T-helper 2 cell treated with Interferon-gamma antibody and Interleukin-4, amounts not matched to agents 5 μg/mL and 100 μg/mL, for 36 hours (primary cell): ENCODE measurements at places on chromosomes 3 and 15.

GRCh38 chr3:157914882-157915281 is 191.3 kb downstream of the SHOX2 start:
- no peak for DNase-seq

DNA sequence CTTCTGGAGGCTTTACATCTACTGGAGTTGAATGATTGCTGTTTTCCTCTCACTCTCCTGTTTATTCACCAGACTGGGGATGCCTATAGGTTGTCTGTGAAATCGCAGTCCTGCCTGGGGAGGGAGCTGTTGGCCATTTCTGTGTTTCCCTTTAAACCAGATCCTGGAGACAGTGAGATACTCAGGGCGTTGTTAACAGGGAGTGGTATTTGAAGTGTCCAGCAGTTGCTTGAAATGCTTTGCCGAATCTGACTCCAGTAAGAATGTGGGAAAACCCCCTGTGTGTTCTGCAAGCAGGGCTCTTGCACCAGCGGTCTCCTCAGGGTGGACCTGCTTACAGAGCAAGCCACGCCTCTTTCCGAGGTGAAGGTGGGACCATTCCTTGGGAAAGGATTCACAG is 4.3 kb upstream of the LRRK1 start:
- no peak for DNase-seq

- DNase-seq, result no peak
These were observed 615 bp downstream of the HES1 start for GRCh38 chr3:194136519-194137007.

- DNase-seq, result no peak
These were observed 295.1 kb downstream of the CHST2 start for GRCh38 chr3:143414571-143415253.

DNA sequence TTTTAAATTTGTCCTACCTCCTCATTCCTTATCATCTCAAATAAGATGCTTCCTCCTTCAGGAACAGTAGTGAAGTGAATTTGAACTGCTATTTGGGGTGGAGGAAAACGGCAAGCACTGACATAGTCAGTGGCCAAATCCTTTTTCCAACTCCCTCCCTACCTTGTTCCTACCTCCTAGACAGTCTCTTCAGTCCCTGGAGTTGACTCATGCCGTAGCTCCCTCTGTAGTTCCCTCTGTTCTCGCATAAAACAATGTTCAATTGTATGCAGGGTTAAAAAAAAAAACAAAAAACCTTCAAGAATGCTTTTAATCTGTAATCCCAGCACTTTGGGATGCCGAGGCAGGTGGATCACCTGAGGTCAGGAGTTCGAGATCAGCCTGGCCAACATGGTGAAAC is 1.4 kb downstream of the UBR1 start:
- no peak for DNase-seq

DNA sequence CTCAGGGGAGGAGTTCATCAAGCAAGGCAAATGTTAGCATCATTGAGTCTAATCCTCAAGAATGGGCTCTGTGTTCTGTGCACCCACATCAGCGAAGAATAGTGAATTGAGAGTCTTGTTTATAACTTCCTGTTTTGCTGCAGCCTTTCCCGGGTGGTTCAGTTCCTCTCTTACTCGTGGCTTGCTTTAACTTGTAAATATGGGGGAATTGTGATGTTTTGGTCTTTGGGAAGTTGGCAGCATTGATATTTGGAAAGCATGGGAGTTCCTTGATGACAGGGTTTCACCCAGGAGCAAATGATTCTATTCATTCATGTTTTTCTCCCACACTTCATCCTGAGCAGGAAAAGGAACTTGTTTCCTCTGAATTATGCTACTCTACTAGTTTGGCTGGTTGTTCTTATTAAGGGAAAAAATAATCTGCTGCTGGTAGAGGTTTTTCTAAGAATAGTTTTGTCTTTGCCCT is 40.4 kb downstream of the GPD1L start:
- no peak for DNase-seq

- DNase-seq, result no peak
These were observed 161.1 kb downstream of the CACNA2D3 start for GRCh38 chr3:54283470-54283869.

DNA sequence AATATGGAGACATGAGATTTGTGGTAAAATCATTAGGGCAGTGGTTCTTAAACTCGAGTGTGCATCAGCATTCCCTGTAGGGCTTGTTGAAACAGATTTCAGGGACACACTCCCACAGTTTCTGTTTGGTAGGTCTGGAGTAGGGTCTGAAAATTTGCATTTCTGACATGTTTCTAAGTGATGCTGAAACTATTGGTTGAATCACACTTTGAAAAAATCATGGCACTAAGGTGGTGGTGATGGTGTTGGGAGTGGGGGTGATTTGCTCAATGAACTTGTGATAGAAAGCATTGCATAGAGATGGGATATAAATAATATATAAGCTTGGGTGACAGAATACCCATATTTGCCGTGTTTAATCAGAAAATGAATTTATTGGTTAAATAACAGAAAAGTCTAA is 11.3 kb downstream of the MITF start:
- DNase-seq, result no peak

GRCh38 chr3:66441129-66441528 is 59.7 kb downstream of the LRIG1 start:
- no peak for DNase-seq

- DNase-seq, result no peak
These were observed 35.8 kb upstream of the CMTM7 start for GRCh38 chr3:32355751-32356291.

GRCh38 chr15:65048241-65048640 is 3.1 kb downstream of the SLC51B start:
- DNase-seq, result no peak

DNA sequence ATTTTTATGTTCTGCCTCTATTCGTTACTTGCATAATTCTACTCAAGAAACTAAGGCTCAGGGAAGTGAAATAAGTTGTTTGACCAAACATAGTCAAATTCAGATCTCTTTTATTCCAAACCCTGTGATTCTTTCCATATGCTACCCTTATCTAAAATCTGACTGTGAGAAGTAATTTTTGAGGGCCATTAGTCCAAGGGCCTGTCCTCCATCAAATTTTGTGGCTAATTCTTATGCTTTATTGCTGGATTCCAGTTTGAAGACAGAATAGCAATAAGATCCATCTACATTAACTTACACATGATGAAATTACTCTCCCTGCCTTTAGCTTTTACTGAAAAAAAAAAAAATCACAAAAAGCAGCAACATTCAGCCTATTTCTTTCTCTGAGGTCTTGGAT is 74.0 kb downstream of the ZIC1 start:
- no peak for DNase-seq

DNA sequence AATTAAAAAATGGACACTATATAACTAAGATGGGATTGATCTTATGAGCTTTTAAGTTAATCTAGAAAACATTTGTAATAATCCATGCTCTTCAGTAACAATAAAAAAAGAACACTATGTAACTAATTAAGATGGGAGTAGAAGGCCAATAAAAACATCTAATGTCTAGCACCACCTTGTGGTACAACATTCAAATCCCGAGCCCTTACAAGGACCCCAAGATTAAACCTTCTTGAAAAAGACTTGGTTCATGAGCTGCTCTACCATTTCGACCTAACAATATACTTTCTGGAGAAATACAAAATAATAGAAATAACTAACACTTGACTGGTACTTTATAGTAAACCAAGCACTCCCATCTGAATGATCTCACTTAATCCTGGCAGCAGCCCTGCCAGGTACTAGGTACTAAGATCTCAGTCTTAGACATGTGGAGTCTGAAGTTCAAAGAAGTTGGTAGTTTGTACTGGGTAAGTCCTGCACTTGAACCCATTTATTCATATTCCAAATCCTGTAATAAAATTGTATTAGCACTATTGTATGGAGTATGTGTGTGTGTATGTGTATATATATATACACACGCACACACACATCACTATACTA is 21.8 kb downstream of the METTL6 start:
- DNase-seq, result no peak

DNA sequence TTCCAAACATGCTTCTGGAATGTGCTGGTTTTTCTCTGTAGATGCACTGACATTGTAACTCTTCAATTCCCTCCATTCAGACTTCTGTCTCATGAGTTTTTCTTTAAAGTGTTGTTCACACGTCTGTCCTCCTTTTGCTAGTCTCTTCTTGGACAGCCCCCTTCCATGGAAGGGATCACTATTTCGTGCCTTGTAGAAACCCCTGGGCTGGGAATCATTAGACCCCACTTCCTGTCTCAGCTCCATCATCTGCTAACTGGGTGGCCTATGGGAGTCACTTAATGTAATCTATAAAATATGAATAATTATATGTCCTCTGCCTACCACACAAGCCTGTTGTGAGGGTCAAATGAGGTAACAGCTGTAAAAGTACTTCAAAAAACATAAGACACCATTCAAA is 110.6 kb downstream of the THSD4 start:
- no peak for DNase-seq

DNA sequence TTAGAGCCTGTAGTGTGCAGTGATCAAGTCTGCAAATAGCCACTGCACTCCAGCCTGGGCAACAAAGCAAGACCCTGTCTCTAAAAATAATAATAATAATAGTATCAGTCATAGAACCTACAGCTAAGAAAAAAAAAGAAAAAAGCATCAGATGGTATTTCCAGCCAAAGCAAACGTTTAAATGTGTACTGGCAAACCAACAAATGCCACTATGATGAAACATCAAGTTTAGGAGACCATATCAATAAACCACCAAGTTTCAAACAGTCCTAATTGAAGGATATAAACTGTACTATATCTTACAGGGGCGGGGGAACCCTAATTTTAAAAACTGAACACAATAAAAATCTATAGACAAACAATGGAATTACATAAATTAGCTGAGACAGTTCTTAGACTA is 6.4 kb downstream of the UBP1 start:
- DNase-seq, result no peak

DNA sequence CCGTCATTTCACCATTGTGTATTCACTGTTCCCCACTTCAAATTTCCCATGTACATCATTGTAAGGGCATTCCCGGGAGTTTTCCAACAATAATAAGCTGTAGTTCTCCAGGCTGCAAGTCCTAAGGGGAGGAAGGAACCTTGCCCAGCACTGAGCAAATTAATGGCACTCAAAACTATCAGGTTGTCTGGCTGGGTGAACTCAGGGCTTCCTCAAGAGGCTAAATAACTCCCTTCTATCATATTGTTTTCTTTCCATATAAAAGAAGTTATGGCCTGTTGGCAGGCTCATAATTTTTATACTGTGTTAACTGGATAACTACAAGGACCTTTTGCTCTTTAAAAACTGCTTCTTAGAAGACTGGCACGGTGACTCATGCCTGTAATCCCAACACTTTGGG is 71.4 kb downstream of the SEMA6D start:
- DNase-seq, result no peak

GRCh38 chr3:182618085-182618732 is 175.1 kb upstream of the ATP11B start:
- DNase-seq, result no peak

GRCh38 chr3:4583416-4583815 is 90.3 kb downstream of the ITPR1 start:
- no peak for DNase-seq

- no peak for DNase-seq
These were observed 185.6 kb downstream of the FAM43A start for GRCh38 chr3:194871143-194871863.

- DNase-seq, result no peak
These were observed 94.8 kb downstream of the GBE1 start for GRCh38 chr3:81666502-81667121.

DNA sequence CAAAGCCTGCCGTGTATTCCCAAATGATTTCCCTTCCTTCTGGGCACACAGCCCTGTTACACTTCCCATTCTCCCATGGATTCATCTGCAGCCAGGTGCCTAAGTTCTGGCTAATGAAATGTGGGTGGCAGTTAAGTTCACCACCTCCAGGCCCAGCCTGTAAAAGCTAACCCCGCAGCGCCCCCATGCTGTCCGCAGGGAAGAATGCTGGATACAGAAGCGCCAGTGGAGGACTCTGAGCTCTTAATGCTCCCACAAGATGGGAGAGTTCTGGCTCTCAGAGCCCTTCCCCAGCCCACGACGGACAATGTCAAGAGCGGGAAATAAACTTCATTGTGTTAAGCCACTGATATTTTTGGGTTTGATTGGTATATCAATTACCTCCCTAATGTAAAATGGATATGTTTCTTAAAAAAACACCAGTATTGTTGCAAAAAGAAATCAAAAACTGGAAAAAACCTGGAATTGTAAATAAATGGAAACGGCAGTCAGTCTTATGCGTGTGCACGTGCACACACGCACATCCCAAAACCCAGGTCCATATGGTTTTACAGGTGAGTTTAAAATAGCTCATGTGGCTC is 37.7 kb upstream of the FGD5 start:
- no peak for DNase-seq

GRCh38 chr3:112984485-112984884 is 6.3 kb upstream of the GTPBP8 start:
- DNase-seq, result no peak

DNA sequence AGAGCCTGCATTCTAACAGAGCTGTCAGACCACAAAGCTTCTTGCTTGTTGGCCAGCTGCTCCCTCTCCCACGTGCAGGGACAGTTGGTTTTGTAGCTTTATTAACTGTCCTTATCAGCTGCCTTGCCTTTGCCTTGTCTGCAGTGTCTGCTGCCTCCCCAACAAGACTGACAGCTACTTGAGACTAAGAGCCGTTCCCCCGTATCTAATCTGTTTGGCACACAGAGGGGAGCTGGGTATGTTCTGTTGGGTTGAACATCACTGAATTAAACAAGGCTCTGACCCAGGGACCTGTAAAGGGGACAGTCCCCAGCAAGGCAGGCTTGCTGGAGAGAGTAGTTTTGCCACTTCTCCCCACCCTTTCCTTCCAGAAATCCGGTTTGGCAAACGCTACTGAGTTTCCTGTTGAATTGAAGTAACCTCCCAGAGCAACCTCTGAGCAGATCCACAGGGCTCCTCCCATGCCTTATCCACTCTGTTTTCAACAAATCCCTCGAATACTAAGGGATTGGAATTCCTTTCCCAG is 116.1 kb downstream of the ANP32A start:
- no peak for DNase-seq

DNA sequence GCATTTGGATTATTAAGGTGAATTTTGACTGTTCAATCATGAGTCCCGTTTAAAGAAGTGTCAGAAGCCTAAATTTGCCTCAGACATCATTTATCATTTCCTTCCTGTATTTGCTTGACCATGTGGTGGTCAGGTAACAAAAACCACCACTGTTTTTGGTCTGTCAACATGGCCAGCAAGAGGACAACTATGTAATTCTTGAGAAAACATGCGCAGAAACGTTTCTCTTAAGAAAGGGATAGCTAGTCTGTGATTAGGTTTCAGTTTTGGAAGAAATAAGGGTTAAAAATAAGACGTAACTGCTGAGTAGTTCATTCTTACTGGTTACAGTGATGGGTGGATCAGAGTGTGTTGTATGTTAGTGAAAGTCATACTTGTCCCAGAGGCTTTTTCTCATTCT is 204.5 kb downstream of the AKAP13 start:
- no peak for DNase-seq
